MCF 10A (cell line): ENCODE measurements at places on chromosomes 12 and 14. TPM values are rescaled to one million over a fixed set of nuclear protein-coding genes. Genes with fewer than 3 reads are reported as not detected.

FGF6 gene
- total RNA-seq, result not detected in 2 replicates

CLEC2A gene
- not detected in 2 replicates for total RNA-seq

CEP128 gene
- total RNA-seq, result 7.9 and 12.5 TPM in 2 replicates

CELA1 gene
- not detected in 2 replicates for total RNA-seq

CFAP54 gene
- 0.56 and 1.1 TPM in 2 replicates for total RNA-seq

SERPINA3 gene
- total RNA-seq, result 44.5 and 54.5 TPM in 2 replicates

GXYLT1 gene
- total RNA-seq, result 12.4 and 14.6 TPM in 2 replicates

MRPL51 gene
- total RNA-seq, result 230 and 314 TPM in 2 replicates

SLC6A15 gene
- total RNA-seq, result 94.0 and 96.3 TPM in 2 replicates

SSPN gene
- total RNA-seq, result 0.17 and 0.21 TPM in 2 replicates

RERG gene
- total RNA-seq, result 7.6 and 16.5 TPM in 2 replicates

RNU4-1 gene
- total RNA-seq, result 1,764 and 2,069 TPM in 2 replicates

ELK3 gene
- 50.1 and 53.2 TPM in 2 replicates for total RNA-seq

LBHD2 gene
- total RNA-seq, result not detected in 2 replicates

ZC2HC1C gene
- 1.3 and 2.2 TPM in 2 replicates for total RNA-seq

SMAGP gene
- 17.4 and 19.0 TPM in 2 replicates for total RNA-seq

NDRG2 gene
- total RNA-seq, result 0.81 and 0.82 TPM in 2 replicates

GPRC5D gene
- not detected in 2 replicates for total RNA-seq

SPIC gene
- not detected in 2 replicates for total RNA-seq

GRIP1 gene
- 8.2 and 8.8 TPM in 2 replicates for total RNA-seq

OTX2 gene
- total RNA-seq, result not detected in 2 replicates

ACRBP gene
- total RNA-seq, result 0.30 and 2.5 TPM in 2 replicates

RPGRIP1 gene
- total RNA-seq, result not detected in 2 replicates

NEUROD4 gene
- not detected in 2 replicates for total RNA-seq

MYH6 gene
- total RNA-seq, result not detected in 2 replicates

NOXRED1 gene
- 0.58 and 1.4 TPM in 2 replicates for total RNA-seq

GLRX5 gene
- 32.2 and 39.8 TPM in 2 replicates for total RNA-seq

NOP9 gene
- total RNA-seq, result 29.8 and 31.9 TPM in 2 replicates

SLC35F4 gene
- not detected in 2 replicates for total RNA-seq

PTPRO gene
- 0.74 and 2.2 TPM in 2 replicates for total RNA-seq

KRT8 gene
- total RNA-seq, result 179 and 230 TPM in 2 replicates

FZD10 gene
- 0.15 TPM in 1 of 2 replicates, not detected in the other for total RNA-seq

C1QL4 gene
- total RNA-seq, result 0.20 TPM in 1 of 2 replicates, not detected in the other

NTS gene
- not detected in 2 replicates for total RNA-seq

TBX5 gene
- total RNA-seq, result not detected in 2 replicates

PRH2 gene
- not detected in 2 replicates for total RNA-seq

CLEC14A gene
- not detected in 2 replicates for total RNA-seq

SLCO1C1 gene
- not detected in 2 replicates for total RNA-seq
